Mesenchymal stem cell (in vitro differentiated cells and primary cell): ENCODE measurements at places on chromosomes 6 and 20.

DNA sequence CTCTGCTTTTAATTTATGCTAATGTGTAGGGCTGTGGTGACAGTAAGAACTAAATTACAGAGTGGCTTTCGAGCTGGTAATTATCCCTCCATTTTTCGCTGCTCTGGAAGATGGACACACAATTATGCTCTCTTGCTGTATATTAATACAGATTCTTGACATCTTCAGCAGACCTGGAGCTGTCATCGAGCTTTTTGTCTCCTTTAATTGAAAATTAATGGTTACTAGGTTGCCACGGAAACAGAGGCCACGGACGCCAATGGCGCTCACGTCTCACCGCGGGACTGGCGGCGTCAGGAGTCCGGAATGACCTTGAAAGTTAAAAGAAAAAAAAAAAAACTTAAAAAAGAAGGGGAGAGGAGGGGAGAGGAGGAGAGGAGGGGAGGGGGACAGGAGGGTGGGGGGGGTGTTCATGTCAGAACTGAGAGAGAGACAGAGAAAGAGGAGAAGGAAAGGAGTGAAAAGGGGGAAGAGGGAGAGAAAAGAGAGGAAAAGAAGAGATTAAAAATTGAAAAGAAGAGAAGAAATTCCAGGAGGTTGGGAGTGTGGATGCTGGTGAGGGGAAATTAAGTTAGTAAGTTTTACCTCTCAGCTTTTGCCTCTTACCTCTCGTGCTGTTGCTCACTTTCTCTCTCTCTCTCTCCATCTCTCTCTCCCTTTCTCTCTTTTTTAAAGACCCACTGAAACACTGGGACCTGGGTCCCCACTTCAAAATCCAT is 22.1 kb upstream of the FOXP4 start:
- DNase-seq: no peak

DNA sequence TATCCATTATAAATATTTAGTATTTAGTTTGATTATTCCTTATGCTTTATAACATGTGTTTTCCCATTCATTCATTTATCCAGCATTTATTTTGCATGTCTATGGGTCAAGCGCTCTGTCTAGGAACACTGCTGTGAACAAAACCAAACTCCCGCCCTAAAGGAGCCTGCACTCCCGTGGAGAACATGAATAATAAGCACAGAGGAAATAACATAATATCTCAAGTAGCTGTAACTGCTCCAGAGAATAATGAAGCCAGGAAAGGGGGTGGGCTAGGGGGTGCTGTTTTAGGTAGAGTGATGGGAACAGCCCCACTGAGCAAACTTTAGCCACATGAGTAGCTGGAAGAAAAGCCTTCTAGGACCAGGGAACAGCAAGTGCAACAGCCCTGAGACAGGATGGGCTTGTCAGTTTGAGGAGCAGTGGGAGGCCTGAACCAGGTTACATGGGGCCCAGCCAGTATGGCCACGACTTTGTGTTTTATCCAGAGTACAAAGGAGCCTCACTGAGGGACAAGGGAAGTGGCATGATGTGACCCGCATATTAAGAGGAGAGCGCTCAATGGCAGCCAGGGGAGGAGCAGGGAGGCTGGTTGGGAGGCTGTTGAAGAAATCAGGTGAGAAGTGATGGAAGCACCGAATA is 24.4 kb upstream of the PRND start:
- DNase-seq: no peak

DNA sequence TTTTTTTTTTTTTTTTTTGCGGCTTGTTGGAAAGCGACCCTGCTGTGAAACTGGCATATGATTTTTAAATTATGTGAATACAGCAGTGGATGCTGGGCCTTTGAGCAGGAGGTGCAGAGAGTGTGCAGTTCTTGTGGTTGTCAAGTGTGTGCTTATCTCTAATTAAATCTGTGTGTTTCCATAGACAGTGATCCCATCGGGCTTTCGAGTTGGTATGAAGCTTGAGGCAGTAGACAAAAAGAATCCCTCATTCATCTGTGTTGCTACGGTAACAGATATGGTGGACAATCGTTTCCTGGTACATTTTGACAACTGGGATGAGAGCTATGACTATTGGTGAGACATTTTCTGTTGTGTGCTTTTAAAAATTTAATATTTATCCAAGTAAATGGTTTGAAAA is 52.4 kb downstream of the L3MBTL3 start:
- DNase-seq: no peak

DNA sequence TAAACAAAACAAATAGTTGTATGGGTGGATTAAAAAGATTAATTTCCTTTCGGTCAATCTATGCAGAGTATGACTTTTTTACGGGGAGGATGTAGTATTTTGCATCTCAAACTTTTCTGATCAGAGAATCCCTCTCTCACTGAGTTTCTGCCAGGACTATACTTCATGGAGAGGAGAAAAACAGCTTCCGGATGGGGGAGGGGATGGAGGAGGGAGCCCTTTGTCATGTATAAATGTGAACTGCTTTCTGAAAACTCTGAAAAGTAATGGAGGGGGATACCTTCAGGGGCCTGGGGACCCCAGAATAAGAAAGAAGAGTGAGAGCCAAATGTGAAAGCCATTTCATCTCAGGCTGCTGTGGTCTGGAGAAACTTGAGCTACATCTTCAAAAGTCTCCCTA is 173.1 kb upstream of the KCNK16 start:
- DNase-seq: no peak

- DNase-seq: peak; percentile 78
Observed at GRCh38 chr6:13924146-13924948, 405 bp upstream of the RNF182 start.

- DNase-seq: peak; percentile 56
Observed at GRCh38 chr6:135451617-135452190, 45.8 kb downstream of the AHI1 start.

GRCh38 chr20:3908667-3909066 is 19.5 kb downstream of the PANK2 start:
- no peak for DNase-seq

- DNase-seq: peak; percentile 4
Observed at GRCh38 chr6:75673884-75674283, 72.2 kb downstream of the SENP6 start.

DNA sequence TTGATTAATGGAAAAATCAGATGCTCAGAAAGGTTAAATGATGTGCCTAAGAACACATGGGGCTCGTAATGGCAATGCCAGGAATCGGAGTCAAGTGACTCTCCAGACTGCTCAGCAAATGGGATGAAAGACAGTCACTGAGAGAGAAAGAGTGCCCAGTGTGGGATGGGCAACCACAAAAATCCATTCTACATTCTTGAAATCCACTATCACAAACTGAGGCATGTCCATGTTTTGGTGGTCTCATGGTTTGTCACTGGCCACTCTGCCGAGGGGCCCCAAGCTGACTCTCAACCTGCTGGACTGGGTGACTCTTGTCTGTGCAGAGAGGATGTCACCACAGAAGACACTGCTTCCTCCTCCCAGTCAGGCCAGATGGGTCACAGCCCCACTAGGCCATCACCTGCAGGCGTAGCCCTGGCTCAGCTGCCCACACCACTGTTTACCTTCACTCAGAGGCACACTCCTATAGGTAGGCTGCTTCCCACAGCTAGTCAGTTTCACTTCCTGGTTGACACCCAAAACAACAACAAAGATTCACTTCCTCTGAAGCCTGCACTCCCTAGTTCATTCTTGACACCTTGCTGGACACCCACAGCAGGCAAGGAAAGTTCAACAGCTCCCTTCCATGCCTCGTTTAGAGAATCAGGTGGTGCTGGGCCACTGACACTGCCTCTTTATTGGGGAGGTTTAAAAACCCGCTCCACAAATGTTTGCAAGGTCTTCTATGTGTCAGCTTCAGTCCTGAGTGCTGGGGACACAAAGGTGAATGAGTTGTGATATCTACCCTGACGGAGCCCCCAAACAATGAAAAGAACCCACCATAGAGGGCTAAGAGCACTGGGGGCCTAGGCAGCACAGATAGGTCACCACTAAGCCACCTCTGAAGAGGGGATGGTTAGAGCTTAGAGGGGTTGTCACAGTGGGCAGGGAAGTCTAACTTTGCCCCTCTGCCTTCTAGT is 21.7 kb downstream of the MAP1LC3A start:
- DNase-seq: no peak

- peak; percentile 52 for DNase-seq
Observed at GRCh38 chr20:2752567-2753460, 47.6 kb downstream of the CPXM1 start.

DNA sequence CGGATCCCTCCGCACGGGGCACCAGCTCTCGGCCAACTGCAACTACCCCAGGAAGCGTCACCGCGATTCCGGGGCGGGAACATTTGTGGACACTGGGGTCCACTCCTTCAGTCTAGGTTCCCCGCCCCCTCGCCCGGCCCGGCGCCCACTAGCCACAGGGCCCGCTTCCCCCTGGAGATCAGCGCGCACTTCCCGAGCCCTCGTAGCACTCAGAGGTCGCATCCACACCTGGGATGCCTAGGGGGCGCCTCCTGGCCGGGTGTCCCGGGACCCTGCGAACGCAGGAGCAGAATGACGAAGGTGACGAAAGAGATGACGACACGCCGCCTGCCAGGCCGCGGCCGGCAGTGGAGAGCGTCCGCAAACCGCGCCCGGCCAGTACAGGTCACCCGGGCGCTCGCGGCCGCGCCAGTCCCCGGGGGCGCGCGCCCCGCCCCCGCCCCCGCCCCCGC is 309 bp upstream of the AIG1 start:
- DNase-seq: peak; percentile 96
